IMR-90 (cell line): ENCODE measurements at places on chromosomes 7 and 10.

DNA sequence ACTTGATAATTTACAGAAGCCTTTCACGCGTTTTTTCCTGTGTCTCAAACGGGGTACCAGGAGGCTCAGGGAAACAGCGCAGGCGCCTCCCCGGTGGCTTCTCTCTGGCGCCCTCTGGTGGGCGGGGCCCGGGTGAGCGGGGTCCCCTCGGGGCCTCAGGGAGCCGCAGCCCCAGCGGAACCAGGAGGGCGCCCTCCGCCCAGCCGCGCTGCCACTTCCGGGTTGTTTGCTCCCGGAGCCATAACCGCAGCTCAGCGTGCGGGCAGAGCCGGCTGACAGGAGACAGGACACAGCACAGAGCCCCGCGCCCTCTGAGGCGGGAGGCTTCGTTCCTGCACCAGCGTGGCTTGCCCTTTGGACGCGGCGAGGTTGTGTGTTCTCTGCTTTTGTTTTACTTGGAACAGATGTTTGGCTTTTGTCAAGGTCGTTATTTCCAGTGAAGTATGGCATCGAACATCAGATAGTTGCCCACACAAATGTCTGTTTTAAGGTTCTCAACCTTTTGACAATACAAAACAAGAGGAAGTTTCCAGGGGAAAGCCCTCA lies 6.9 kb upstream of the CYP2E1 start:
- DNase-seq = peak; percentile 30

- no peak for DNase-seq
Observed at GRCh38 chr7:79787623-79788022, 334.2 kb upstream of the MAGI2 start.

- peak; percentile 22 for DNase-seq
Observed at GRCh38 chr7:76359978-76360638, 1.3 kb upstream of the YWHAG start.

DNA sequence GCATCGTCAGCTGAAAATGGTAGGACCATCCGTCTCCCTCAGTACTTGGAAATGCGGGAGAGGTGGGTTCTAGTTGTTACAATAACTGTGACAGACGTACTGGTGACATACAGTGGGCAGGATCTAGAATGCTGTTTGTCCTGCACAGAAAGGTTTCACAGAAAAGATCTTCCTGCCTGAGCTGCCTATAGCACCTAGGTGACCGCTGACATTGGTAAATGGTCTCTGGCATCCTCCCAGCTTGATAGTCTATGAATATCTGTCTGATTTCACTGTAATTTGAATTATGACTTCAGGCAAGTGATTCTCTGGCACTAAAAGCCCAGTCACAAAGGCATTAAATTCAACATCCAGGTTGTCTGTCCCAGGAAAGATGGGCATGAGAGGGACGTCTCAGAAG lies 38.2 kb upstream of the CCDC3 start:
- DNase-seq = no peak

DNA sequence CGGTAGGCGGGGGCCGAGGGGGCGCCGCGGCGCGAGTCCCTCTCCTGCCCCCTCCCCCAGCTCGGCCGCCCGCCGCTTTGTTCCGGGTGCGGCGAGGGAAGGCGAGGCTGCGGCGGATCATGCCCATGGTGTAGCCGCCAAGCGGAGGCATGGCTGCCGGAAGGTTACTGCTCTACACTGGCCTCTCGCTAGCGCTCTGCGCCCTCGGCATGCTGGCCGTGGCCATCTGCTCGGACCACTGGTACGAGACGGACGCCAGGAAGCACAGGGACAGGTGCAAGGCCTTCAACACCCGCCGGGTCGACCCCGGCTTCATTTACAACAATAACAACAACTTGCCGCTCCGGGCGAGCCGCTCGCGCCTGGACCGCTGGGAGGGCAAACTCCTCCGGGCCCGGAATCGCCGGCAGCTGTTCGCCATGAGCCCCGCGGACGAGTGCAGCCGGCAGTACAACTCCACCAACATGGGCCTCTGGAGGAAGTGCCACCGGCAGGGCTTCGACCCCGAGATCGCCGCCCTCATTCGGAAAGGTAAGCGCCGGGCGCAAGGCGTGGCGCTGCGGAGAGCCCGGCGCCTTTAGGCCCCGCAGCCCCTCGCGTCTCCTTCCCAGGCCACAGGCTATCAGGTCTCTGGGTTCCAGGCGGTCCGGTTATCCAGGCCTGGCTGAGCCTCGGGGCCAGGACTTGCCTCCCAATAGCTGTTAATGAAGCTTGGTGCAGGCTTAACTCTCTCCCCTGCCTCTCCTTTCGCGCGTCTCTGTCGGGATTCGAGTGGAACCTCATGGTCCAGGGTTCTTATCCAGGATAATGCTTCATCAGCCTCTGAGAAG lies 513 bp downstream of the TMEM178B start:
- DNase-seq = no peak

- DNase-seq = no peak
Observed at GRCh38 chr10:13994932-13995331, 335.8 kb downstream of the FRMD4A start.

DNA sequence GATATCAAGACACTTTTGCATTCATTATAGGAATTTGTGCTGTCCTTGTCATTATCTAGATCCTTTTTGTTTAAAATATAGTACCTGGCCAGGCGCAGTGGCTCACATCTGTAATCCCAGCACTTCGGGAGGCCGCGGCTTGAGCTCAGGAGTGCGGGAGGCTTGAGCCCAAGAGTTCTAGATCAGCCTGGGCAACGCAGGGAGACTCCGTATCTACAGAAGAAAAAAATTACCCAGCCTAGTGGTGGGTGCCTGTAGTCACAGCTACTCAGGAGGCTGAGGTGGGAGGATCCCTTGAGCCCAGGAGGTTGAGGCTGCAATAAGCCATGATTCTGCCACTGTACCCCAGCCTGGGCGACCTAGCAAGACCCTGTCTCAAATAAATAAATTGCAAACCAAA lies 621 bp upstream of the MORN4 start:
- no peak for DNase-seq

DNA sequence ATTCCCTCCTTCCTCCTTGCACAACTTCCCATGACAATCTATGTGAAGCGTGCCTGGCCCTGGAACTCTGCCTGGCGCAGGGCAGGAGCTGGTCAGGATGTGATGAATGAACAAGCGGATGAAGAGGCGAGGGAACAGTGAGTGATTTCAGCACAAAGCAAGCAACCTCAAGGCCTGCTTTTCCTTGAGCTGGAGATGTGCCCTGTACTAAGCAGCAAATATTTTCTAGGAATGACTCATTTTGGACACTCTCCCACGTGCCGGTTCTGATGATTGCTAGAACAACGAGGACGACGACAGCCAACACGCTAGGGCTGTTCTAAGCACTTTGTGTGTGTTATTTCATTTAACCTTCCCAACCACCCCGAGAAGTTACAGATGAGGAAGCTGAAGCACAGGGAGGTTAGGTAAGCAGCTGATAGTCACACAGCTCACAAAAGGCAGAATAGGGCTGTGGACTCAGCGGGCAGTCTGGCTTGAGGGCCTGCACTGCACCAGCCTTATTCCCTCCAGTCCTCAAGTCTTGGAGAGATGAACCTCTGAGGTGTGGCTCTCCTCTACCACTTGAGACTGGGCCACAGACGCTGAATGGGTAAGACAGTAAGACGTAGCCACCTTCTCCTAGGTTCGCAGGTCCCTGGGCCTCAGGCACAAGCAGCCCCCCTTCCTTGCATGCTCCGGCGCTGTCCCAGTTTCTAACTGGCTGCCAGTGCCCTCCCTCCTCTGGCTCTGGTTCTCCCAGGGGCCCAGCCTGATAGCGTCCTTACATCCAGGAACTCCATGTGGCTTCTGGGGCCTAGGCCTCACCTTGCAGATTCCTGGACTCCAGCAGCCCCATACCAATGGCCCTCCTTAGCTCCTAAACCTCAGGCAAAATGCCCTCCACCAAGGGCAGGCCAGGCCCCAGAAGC lies 59.0 kb downstream of the YKT6 start:
- peak; percentile 96 for DNase-seq

GRCh38 chr10:26448292-26448691 lies 10.2 kb downstream of the APBB1IP start:
- no peak for DNase-seq

DNA sequence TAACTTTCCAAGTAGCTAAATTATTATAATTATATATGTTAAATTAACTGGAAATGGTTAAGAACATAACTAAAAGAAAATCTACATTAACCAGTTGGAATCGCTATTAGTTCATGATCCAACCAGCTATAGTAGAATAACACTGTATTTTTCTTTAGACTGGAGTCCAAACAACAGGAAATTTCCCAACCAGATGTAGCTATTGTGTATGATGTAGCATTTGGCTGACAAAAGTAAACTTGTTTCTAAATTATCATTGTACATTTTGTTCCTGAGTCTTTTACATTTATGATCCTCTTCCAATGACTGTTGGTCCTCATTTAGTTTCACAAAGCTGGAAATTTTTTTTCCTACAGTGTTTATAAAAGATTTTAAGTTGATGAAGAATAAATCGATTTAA lies 62.1 kb downstream of the PAPSS2 start:
- DNase-seq = no peak

DNA sequence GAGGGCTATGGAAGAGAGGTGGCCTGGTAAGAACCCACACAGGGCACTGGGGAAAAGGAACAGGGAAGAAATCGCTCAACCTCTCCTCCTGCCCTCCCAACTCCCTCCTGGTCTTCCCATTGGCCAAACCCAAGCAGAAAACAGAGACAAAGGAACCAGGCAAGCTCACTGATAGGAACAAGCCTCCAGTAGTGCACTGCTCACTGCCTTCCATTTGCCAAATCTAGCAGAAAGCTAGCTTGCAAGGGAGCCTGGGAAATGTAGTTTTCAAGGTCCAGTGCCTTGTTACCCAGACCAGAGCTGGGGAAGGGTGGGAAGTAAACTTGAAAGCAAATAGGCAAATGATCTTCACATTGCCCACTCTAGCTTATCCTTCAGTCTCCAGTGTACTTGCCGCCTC lies 556.1 kb upstream of the AUTS2 start:
- no peak for DNase-seq

GRCh38 chr7:51306761-51307160 lies 9.8 kb downstream of the COBL start:
- DNase-seq = no peak

GRCh38 chr7:3156508-3156907 lies 112.8 kb upstream of the CARD11 start:
- DNase-seq = no peak

DNA sequence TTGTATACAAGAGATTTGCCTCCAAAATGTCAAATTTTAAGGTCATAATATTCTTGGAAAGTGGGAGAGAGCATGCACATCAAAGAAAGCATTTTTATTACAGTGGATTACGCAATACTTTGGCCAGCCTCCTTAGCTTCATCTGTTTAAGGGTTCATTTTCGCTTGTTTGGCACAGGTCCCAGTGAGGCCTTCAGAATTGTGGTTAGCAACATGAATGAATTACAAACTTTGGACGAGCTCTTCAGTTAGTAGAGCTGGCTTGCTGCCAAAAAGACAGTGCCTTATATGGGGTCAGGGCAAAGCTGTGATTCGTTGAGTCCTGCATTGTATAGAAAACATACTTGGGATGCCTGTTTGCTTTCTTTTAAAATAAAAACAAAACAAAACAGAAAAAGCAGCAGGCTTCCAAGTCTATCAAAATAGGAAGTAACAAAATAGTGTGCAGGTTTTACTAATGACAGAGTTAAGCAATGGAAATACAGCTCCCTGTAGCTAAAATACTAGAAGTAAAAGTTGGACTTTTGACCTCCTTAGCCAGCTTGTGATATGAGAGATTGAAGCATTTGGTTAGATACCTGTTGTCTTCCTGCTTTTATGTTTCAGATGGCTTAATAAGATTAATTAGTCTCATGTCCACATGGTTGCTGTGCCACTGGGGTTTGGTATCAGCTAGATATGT lies 190.8 kb downstream of the MLLT10 start:
- peak; percentile 100 for DNase-seq

- no peak for DNase-seq
Observed at GRCh38 chr10:48495282-48496045, 109.4 kb downstream of the ARHGAP22 start.

- peak; percentile 53 for DNase-seq
Observed at GRCh38 chr7:25083201-25083600, 41.9 kb downstream of the CYCS start.

GRCh38 chr10:108612485-108612884 lies 1310.8 kb downstream of the XPNPEP1 start:
- no peak for DNase-seq

- DNase-seq = no peak
Observed at GRCh38 chr7:92631067-92631849, 41.1 kb upstream of the FAM133B start.

- no peak for DNase-seq
Observed at GRCh38 chr10:84398696-84399095, 70.3 kb downstream of the CCSER2 start.

DNA sequence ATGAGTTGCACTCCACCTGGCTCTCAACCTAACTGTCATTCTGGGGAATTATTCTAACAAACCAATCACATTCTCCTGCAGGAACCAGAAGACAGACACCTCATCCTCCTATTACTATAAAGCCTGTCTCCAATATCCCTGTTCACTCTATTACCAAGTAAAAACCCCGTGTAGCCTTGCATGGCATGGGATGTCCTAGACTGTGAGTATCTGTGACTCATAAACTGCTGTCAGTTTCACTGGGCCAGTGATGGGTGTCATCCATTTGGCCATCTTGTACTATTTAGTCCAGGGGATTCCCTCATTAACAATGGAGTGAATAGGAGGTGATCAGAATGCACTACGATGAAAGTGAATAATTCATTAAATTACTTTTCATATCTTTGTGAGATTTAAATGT lies 608.7 kb downstream of the DNAJB9 start:
- DNase-seq = no peak

DNA sequence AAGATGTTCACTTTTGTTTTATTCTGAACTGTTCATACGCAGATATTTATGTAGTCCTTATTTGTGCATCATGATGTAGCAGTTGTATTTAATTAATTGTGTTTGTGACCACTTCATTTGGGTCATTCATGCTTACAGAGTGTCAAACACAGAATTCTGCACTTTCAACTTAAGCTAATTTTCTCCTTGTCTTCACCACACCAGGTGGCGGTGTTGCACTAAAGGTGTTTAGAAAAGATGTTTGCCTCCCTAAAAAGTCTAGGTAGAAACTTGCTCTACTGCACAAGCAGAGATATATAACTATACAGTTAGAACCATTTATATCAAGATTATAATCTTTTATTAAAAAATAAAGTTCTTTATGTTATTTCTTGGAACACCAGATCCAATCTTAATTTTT lies 1.3 kb upstream of the TAS2R38 start:
- no peak for DNase-seq

DNA sequence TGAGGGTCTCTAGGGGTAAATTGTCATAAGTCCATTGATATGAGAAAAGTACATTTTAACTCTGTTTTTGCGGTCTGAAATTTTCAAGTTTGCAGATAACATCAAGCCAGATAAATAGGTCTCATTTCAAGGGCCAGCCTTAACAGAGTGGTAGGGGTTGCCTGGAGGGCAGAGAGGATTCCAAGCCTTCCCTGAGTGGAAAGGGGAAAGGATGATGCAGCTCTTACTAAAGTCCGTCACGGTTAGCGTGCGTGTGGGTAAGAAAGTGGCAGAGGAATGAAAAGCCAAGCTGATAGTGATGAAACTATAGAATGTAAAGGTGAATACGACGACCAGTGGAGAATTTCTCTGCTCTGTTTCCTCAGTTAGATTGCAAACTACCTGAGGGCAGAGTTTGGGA lies 71.6 kb downstream of the ADRA2A start:
- no peak for DNase-seq
